ENCODE measurements at places on chromosomes 11 and 22.

GRCh38 chr11:27573024-27573423, 66.5 kb upstream of the LIN7C start:
- no peak for DNase-seq

DNA sequence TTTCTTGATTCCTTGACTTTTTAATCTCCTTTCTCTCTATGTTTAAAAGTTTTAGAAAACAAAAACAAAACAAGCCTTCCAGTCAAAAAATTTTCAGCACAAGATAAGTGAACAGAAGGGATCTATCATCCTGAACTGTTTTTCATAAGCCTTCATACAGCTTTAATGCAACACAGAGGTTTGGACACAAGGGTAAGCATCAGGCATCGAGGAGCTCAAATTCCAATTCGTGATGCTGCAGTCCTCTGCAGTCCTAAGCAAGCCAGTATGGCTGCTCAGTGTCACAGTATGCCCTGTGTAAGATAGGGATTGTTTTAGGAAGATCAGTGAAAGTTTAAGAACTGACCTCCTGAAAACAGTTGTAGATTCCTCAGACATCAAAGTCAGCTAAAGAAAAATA, 740.9 kb downstream of the NTM start:
- no peak for DNase-seq

DNA sequence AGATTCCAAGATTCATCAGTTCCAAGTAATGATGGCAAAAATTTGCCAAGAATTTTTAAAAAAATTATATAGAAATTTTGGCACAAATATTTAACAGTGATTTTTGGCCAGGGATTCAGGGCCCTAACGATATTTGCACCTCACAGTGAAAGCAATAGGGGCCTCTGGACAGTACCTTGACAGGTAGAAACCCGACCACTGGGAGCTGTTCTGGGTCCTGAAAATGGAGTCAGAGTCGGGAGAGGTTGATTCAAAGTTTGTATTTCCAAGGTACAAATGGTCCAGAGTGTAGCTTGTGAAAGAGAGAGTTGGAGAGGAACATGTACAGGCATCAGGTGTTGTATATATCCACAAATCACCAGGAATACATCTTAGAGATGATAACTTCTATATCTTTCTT, 41.6 kb downstream of the MRGPRX2 start:
- DNase-seq = no peak

DNA sequence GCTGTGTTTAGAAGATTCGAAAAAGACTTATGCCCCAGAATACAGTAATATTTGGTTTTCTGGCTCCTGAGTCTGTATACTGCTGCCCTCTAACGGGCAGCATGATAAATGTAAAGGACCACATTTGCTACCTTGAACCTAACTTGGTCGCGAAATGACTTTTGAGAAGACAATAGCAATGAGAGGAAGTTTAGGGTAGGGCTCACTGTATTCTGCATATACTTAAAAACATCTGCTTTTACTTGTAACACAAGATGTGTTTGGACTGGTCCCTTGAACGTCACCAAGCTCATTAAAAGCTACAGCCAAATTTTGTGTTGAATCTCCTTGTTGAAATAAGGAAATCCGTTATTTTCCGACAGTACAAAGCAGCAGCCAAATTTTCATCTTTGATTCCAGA, 309.1 kb downstream of the SWAP70 start:
- no peak for DNase-seq

GRCh38 chr11:86064220-86064803, 4.6 kb downstream of the PICALM start:
- DNase-seq = no peak

DNA sequence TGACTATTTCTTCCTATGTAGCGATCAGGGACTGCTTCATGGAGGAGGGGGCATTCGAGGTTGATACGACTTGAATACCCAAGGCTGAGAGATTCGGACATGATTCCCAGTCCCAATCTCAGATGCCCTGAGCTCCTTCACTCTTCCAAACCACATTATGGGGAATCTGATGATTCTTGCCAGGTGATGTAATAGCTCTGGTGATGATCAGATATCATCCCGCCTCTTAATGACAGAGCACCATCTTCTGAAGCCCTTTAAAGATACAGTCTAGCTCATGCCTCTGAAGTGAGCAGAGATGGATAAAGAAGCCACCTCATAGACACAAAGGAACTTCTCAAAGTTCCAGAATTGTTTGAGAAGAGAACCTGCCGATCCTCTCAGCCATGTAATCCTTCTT, 8.9 kb upstream of the CLMP start:
- DNase-seq = no peak

DNA sequence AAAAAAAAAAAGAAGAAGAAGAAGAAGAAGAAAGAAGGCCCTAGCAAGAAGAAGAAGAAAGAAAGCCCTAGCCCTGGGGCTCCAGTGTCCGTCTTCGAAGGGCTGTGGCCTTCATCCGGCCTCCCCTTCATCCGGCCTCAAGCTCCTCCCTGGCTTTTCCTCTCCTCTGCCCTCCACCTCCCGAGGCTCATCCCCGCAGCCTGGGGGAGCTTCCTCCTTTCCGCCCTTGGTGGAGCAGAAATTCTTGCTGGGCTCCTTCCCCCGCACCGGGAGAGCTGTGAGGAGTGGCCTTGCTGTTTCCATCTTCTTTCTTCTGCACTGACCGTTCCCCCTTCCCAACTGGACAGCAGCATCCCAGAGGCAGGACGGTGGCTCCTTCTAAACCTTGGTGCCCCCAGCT, 9.5 kb upstream of the LTO1 start:
- DNase-seq = no peak

DNA sequence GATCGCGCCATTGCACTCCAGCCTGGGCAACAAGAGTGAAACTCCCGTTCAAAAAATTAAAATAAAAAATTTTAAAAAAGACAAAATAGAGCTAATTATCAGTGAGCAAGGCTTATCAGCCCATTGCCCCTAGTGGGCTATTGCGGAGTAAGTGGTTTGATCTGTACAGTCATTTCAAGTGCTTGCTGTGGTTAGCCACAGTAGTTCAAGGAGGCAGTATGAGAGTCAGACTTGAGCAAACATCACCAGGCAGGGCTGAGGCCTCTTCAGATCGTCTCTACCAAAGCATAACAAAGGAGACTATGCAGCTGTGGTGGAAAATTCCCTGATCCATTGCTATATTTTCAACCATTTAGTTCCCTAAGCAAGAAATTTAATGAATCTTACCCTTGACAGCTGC, 4.3 kb upstream of the SBF2 start:
- DNase-seq = no peak

GRCh38 chr11:1229471-1230120, 6.7 kb downstream of the MUC5B start:
- no peak for DNase-seq

DNA sequence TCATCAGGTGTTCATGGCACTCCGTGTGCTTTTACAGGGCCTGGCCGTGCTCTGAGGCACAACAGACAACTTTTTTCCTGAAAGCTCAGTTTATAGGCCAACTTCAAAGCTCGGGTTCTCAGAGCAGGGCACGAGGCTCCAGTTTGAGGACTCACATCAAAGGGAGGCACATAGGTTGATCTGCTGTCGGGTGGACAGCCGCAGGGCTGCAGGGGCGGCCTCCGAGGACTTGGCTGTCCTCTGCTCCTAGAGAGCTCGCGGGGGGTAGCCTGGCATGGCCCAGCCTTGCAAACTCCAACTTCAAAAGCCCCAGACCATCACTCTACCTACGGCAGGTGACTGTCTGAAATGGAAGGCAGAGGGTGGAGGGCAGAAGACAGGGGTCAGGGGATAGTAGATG, 31.6 kb downstream of the C11orf58 start:
- no peak for DNase-seq

GRCh38 chr11:32420937-32421901, 14.1 kb downstream of the WT1 start:
- DNase-seq = no peak

DNA sequence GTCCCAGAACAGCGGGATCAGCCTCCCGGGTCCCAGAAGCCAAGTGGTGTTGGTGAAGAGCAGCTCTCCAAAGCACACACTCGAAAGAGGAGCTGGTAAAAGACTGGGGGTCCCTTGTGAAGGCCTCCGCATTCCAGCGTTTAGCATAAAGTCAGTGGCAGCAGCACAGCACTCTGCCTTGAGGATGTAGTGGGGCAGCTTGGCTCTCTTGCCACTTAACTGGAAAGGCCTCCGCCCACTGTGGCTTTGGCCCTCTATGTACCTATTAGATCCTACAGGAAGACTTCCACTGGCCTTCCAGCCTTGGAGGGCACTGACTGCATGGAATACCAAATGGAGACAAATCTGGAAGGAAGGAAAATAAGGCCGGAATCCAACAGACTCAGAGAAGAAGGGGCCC, 1455.3 kb downstream of the BRD1 start:
- no peak for DNase-seq

- DNase-seq = no peak
These were observed 688.4 kb downstream of the CNTN5 start for GRCh38 chr11:99708928-99709672.

DNA sequence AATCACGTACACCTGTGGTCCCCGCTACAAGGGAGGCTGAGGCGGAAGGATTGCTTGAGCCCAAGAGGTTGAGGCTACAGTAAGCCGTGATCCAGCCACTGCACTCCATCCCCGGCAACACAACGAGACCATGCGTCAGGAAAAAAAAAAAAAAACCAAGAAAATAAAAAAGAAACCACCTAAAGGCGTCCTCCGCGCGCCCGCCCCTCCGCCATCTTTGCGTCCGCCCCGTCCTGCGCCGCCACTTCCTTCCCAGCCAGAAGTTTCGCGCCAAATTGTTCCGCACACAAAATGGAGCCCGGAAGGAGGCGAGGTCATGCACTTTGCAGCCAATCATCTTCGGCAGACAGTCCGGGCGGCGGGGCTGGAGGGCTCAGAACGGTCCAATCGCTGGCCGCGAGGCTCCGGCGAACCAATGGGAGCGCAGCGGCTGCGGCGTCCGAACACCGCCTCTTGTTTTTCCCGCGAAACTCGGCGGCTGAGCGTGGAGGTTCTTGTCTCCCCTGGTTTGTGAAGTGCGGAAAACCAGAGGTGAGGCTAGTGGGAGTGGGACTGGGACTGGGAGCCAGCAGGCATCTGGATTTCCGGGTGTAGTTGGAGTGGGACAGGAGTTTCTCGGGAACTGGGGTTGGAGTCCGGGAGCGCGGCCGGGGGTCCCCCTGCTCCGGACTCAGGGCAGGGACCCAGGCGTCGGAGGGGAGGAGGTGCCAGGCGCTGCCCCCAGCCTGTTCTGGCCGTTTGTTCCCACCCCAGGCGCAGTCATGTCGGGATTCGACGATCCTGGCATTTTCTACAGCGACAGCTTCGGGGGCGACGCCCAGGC, at the start of gene MCM5:
TSS of gene MCM5 (plus strand) at position 463 of the 823 bp plus-strand sequence. CDS start at position 762, 299 bp downstream.
- peak; percentile 84 for DNase-seq

GRCh38 chr11:66219846-66220565, 48.4 kb upstream of the RAB1B start:
- no peak for DNase-seq

DNA sequence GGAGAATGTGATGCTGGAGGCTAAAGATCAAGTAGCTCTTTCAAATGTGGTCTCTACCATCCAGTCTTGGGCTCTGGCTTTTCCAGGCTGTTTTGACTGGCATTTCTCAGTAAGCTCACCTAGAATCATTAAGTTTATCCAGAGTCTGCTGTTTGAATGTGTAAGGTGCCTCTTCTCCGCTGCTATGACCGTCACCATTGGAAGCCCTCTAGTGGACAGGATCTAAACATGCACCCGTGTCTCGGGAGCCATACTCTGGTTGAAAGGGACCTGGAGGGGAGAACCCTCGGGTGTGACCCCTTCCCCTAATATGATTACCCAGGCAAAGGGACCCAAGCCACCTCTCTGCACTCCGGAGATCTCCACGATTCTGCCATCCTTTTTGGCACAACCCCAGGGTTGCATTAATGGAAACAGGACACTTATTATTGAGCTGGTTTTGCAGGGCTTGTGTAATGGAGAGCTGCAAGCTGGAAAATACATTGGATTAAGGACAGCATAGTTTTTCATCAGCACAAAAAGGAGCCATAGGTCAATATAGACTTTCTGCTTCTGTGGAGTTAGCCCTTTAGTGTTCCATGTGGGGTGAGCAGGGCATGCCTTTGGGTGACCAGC, 191.0 kb upstream of the LARGE1 start:
- no peak for DNase-seq

GRCh38 chr11:134074346-134074745, 5.5 kb downstream of the JAM3 start:
- no peak for DNase-seq

DNA sequence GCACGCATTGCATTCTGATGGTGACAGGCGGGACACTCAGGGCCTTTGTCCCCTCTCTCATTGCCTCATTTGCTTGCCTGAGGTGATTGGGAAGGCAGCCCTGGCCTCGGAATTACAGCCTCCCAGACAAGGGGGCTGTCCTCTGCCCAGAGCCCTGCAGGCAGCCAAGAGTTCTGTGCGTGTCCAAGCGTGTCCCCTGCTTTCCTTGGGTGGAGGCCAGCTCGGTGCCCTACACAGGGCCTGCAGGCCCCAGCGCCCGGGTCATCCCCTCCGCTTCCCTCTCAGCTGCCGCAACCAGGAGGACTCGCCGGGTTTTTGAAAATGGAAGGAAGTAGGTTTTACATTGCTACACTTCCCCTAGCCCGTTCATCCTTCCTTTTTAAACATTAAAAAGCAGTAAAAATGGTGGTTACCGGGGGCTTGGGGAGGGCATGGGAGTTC, 1.9 kb downstream of the GRAMD4 start:
- no peak for DNase-seq

GRCh38 chr22:36349726-36350125, 38.0 kb downstream of the MYH9 start:
- DNase-seq = no peak

GRCh38 chr11:108906329-108906728, 241.5 kb downstream of the DDX10 start:
- DNase-seq = no peak

DNA sequence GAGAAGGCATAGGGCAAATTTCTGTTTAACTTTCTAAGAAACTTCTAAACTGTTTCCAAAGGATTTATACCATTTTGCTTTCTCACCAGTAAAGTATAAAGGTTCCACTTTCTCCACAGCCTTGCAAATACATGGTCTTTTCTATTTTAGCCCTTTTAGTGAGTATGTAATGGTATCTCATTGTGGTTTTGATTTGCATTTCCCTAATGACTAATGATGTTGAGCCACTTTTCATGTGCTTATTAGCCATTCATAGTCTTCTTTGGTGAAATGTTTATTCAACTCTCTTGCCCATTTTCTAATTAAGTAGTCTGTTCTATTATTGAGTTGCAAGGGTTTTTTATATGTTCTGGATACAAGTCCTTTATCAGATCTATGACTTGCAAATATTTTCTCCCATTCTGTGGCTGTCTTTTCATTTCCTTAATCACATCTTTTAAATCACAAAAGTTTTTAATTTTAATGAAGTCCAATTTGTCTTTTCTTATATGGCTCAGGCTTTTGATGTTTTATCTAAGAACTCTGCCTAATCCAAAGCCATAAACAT, 83.8 kb upstream of the KCNQ1OT1 start:
- no peak for DNase-seq

GRCh38 chr11:115168229-115168671, 336.0 kb downstream of the CADM1 start:
- DNase-seq = no peak

DNA sequence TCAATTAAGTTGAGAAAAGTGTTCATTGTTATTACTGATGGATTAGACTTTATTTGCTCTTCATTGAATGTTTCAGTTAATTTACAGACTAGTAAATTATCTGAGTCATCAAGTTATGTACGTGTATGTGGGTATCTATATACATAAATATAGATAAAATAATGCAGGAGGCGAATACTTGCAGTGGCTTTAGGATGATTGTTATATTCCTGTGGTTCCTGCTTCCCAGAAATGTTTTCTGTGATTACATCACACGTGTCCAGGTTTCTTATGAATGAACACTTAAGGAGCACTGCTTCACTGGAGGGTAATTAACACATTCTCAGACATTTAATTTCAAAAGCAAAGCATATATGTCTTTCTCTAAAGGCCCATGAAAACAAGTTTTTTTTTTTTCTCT, 28.4 kb downstream of the YAP1 start:
- DNase-seq = no peak

- DNase-seq = no peak
These were observed 59.3 kb upstream of the NUP160 start for GRCh38 chr11:47907499-47907898.
